Stimulated activated CD8-positive, alpha-beta memory T cell treated with anti-CD3 and anti-CD28 coated beads, Interleukin-2, amount 100 ng/mL, for 1 hour (primary cell): ENCODE measurements at places on chromosomes 5 and 9.

DNA sequence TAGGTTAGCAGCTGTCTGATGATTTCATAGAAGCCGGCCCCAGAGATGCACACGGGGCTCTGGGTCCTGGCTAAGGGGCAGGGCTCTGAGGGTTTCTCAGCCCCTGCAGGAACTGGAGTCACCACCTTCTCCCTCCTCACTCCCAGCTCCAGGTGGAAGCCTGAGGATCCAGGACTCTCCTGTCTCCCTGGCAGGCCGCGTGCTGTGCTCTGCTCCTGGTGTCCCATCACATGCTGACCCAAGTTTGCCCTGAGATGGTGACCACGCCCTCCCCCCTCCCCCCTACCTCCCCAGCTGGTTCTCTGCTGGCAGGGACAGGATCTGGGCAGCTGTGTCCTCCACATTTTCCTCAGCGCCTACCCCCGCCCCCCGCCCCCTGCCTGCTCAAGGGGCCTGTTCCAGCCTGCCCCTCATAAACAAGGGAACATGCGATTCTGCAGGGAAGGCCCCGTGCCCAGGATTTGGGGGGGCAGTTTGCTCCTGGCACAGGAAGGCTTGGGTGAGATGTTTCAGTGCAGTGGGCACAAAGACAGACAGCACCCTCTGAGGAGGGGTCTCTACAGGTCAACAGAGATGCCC lies 87.4 kb downstream of the PSD2 start:
- no peak for DNase-seq

GRCh38 chr9:96108691-96109380 lies 193.1 kb downstream of the HSD17B3 start:
- DNase-seq: no peak

- DNase-seq: no peak
Measured at GRCh38 chr5:94471521-94471920, 146.9 kb downstream of the KIAA0825 start.

- no peak for DNase-seq
Measured at GRCh38 chr9:13279284-13280141, at the start of gene MPDZ. Gene MPDZ (minus strand): TSS chr9:13279692. CDS start chr9:13250315, 29,377 bp downstream.

GRCh38 chr5:34738381-34738780 lies 82.3 kb downstream of the RAI14 start:
- DNase-seq: no peak

- no peak for DNase-seq
Measured at GRCh38 chr9:135780626-135781025, 78.6 kb downstream of the KCNT1 start.

DNA sequence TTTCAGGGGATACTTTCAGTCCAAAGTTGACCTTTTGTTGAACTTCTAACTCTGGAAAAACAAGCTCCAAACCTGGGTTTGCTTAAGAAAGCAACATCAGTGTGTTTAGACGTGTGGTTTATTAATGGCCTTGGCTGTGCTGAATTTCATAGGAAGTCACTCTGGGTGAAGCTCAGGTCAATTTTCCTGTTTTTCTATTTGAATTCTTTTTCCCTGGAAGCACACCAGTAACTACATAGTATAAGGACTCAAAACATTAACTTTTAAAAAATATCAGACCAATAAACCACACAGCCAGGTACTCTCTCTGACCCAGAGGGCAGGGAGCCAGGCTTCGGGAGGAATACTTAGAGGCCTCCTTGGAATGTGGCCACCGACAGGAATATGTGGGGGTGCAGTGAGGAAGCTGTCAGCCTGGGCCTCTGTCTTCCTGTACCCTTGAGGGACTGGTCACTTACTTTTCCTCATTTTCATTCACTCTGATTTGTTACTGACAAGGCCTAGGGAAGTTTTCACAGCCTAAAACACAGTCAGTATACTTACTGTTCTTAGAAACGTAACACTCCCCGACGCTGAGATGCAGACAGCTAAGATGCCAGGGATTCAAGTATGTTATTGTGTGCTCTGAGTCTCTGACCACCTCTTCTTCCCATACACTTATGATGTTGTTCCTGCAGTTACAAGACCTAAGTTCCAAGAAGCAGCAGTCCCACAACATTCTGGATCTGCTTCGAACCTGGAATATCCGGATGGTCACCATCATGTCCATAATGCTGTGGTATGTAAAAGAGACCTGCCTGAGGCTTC lies 18.9 kb downstream of the SLC22A5 start:
- no peak for DNase-seq

DNA sequence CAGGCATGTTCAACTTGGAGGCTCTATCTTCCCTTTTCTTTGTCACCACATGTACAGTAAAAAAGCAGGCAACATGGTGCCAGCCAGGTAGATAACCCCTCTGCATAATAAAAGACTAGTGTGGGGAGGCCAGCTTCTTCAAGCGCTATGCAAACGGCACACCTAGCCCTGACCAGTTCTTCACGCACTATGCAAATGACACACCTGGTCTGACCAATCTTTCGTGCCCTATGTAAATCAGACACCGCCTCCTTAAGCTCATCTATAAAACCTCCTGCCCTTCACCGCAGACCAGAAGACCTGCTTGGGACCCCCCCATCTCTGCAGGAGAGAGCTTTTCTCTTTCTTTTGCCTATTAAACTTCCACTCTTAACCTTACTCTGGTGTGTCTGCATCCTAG lies 28.1 kb upstream of the UGCG start:
- no peak for DNase-seq

DNA sequence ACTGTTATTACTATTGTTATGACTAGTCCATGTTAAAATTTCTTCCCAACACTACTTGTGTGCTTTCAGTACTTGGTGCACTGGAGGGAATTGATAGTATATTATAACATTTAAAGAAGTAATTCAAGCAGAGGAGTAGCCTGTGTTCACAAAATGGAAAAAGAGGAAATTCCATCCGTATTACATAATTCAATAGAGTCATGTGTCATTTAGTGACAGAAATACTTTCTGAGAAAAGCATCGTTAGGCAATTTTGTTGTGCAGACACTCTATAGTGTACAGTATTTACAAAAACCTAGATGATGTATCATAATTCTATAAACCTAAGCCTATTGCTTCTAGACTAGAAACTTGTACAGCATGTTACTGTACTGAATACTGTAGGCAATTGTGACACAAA lies 78.3 kb upstream of the PCSK5 start:
- DNase-seq: no peak

- no peak for DNase-seq
Measured at GRCh38 chr5:45604092-45604491, 92.1 kb downstream of the HCN1 start.

GRCh38 chr5:18008940-18009339 lies 374.7 kb downstream of the TAF11L14 start:
- DNase-seq: no peak

- no peak for DNase-seq
Measured at GRCh38 chr9:129624947-129625346, 1.0 kb upstream of the NTMT1 start.

GRCh38 chr5:29924107-29924506 lies 1269.4 kb upstream of the CDH6 start:
- DNase-seq: no peak

GRCh38 chr5:68265347-68265746 lies 49.8 kb downstream of the PIK3R1 start:
- no peak for DNase-seq

- no peak for DNase-seq
Measured at GRCh38 chr5:86143837-86144236, 473.9 kb upstream of the COX7C start.

DNA sequence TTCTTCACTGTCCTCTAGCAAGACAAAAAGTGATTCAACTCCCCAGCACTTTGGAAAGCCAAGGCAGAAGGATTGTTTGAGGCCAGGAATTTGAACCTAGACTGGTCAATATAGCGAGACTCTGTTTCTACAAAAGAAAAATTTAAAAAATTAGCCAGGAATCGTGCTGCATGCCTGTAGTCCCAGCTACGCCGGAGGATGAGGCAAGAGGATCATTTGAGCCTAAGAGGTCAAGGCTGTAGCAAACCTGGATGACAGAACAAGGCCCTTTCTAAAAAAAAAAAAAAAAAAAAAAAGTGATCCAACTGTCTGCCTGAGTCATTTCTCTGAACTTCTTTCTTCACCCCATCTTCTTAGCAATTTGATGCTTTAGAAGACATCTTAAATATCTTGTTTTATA lies 12.4 kb downstream of the ITGA2 start:
- DNase-seq: no peak

DNA sequence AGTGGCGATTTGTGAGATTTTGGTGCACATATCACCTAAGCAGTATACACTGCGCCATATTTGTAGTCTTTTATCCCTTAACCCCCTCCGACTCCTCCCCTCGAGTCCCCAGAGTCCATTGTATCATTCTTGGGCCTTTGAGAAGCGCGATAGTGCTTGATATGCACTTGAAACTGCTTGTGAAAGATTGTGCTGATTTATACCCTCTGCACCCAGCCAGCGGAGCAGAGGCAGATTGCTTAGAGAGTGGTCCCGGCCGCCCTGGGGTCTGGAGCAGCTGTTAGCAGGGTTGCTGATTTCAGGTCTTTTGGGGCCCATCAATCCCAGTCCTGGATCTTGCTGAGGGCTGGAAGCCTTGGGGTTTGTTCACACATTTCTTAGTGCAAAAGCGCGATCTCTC lies 13.0 kb upstream of the FAM240B start:
- no peak for DNase-seq

DNA sequence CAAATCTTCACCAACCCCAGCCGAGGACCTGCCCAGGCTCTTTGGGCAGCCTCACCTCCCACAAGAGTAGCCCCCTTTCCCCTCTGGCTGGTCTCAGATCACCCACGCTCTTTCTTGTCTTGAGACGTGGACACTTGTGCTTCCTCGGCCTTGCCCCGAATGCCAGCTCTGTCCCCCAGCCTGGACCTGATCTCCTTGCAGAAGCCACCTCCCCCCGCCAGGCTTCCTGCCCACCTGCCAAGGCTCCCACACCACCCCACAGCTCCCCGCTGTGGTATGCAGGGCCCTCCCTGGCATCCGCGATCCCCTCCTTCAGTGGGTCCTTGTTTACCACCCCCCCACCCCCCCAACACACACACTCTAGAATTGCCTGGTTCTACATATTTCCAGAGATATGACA lies 133.7 kb downstream of the ROR2 start:
- DNase-seq: no peak

- DNase-seq: no peak
Measured at GRCh38 chr5:32020271-32020670, 153.8 kb downstream of the GOLPH3 start.

GRCh38 chr5:128315671-128316070 lies 222.4 kb downstream of the FBN2 start:
- no peak for DNase-seq

GRCh38 chr9:93115486-93116071 lies 18.5 kb downstream of the NINJ1 start:
- DNase-seq: no peak

DNA sequence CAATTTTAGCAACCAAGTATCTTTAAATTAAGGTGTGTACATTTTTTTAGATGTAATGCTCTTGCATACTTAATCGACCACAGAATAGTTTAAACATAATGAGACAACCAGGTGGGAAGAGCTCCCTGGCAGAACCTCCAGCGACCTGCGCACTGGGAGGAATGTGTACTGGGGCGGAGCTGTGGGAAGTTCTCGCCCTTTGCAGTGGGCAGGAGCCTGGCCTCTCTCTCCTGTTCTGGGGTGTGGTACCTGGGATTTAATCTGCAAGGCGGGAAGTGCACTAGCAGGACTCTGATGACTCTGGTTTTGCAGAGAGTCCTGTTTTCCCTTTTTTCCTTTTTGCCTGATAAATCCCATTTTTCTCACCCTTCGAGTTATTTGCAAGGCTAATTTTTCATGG lies 150.7 kb downstream of the SLC28A3 start:
- no peak for DNase-seq

DNA sequence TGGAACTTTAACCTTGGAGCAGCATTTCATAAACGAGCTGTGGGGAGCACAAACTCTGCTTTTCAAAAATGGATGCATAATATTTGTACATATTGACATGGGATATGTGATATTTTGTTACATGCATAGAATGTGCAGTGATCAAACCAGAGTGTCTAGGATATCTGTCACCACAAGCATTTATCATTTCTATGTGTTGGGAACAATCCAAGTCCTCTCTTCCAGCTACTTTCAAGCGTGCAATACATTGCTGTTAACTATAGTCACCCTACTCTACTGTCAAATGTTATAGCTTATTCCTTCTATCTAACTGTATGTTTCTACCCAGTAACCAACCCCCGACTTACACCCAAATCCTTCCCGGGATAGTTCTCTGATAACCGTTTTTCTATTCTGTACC lies 15.0 kb upstream of the C5orf58 start:
- DNase-seq: no peak

- DNase-seq: no peak
Measured at GRCh38 chr9:109886617-109887016, 106.6 kb downstream of the PALM2AKAP2 start.

GRCh38 chr5:31113666-31114350 lies 79.7 kb upstream of the CDH6 start:
- no peak for DNase-seq

DNA sequence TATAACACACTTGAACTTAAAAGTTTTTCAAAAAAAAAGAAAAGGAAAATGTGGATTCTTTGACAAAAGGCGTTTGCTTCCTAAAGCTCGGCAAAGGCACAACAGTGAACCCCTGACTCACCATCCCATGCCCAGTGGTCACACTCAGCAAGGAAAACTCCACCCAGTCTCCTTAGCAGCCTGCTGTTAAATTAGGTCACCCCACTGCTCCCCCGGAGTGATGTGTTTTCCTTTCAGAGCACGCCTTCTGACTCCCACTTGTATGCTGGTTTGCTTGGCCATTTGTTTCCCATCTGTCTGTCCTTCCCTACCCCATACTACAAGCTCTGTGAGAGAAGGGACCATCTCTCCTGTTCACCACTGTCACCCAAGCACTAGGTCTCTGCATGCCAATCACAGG lies 23.8 kb downstream of the RETREG1 start:
- DNase-seq: no peak

DNA sequence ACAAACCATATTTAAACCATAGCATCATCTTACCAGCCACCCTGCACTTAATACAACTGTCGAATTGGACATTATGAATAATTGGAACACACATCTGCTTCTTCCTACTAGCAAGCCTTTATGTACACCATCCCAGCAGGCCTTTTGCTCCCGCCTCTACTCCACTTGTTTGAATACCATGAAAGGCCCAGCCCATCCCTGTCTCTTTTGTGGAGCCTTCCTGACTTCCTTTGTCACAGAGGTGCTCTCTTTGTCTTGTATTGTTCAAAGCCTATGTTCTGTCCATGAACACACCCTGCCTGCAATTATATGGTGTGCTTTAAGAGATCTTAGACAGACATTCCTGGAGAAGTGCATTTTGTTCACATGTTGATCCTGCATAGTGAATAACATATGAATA lies 465.7 kb downstream of the DIRAS2 start:
- DNase-seq: no peak

GRCh38 chr9:123742009-123742767 lies 187.7 kb downstream of the DENND1A start:
- no peak for DNase-seq
